Heart right ventricle (tissue), 16 donors: ENCODE measurements at places on chromosomes 6 and 20. TPM values are rescaled to one million over a fixed set of nuclear protein-coding genes. Genes with fewer than 3 reads are reported as not detected.

GRCh38 chr6:26604026-26604425 is 7.3 kb downstream of the ABT1 start:
- H3K27me3 ChIP-seq, result no peaks in the 10 kb centered on the region
- DNase-seq, result no peak
- H3K27ac ChIP-seq, result no peak overlapping the region

- H3K4me3 ChIP-seq, result no peak overlapping the region
- no peak overlapping the region for H3K27ac ChIP-seq
- H3K4me1 ChIP-seq, result no peaks in the 10 kb centered on the region
- H3K36me3 ChIP-seq, result no peaks in the 10 kb centered on the region
- no peaks in the 10 kb centered on the region for H3K27me3 ChIP-seq
These were observed 6.1 kb upstream of the TMEM74B start for GRCh38 chr20:1190847-1191246.

GRCh38 chr6:169930799-169931198 is 179.4 kb downstream of the ERMARD start:
- H3K27me3 ChIP-seq, result no peaks in the 10 kb centered on the region
- peaks cover 8% of the 10 kb centered on the region for H3K4me1 ChIP-seq
- no peak overlapping the region for H3K4me3 ChIP-seq
- no peak overlapping the region for H3K27ac ChIP-seq
- no peak for DNase-seq
- H3K36me3 ChIP-seq, result no peaks in the 10 kb centered on the region

DNA sequence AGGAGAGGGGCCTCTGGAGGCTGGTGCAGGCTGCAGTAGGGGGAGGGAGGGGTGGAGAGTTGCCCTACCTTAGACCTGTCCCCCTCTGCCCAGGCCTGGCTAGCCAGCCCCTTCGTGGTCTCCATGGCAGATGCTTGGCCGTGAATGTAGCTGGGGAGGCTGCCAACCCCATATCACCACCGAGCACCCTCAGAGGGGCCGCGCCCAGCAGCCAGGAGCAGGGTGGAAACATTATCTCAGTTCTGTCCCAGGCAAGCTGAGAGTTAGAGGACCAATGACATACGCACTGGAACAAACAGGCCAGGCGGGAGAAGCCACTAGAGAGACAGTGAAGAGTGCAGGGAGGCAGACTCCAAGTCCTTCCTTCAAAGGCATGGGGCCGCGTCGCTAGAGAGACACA is 66.5 kb downstream of the LRFN2 start:
- H3K27ac ChIP-seq, result no peak overlapping the region
- H3K36me3 ChIP-seq, result no peaks in the 10 kb centered on the region
- H3K4me1 ChIP-seq, result no peaks in the 10 kb centered on the region
- H3K4me3 ChIP-seq, result no peak overlapping the region
- peaks cover 27% of the 10 kb centered on the region for H3K27me3 ChIP-seq

GRCh38 chr6:111721753-111722154 is 116.1 kb upstream of the TRAF3IP2 start:
- no peak overlapping the region for H3K4me3 ChIP-seq
- no peaks in the 10 kb centered on the region for H3K27me3 ChIP-seq
- H3K36me3 ChIP-seq, result peaks cover 8% of the 10 kb centered on the region
- DNase-seq, result no peak

The VSX1 gene
- not detected for total RNA-seq
